Right ventricle myocardium superior (tissue), 1 donor: ENCODE measurements at places on chromosomes 12 and 14. TPM values are rescaled to one million over a fixed set of nuclear protein-coding genes. Genes with fewer than 3 reads are reported as not detected.

The TMTC1 gene
- total RNA-seq = 29.1 TPM

The CLEC4D gene
- total RNA-seq = not detected

The L3HYPDH gene
- 9.1 TPM for total RNA-seq

The DAO gene
- not detected for total RNA-seq

The RTL1 gene
- not detected for total RNA-seq

The CDKN3 gene
- total RNA-seq = 5.2 TPM

- DNase-seq = no peak
Measured at GRCh38 chr12:116466536-116466935, 92.6 kb upstream of the MAP1LC3B2 start.

GRCh38 chr14:100106250-100107112, 41.3 kb downstream of the EVL start:
- DNase-seq = no peak

- no peak for DNase-seq
Measured at GRCh38 chr12:221736-222135, 7.8 kb upstream of the SLC6A12 start.

DNA sequence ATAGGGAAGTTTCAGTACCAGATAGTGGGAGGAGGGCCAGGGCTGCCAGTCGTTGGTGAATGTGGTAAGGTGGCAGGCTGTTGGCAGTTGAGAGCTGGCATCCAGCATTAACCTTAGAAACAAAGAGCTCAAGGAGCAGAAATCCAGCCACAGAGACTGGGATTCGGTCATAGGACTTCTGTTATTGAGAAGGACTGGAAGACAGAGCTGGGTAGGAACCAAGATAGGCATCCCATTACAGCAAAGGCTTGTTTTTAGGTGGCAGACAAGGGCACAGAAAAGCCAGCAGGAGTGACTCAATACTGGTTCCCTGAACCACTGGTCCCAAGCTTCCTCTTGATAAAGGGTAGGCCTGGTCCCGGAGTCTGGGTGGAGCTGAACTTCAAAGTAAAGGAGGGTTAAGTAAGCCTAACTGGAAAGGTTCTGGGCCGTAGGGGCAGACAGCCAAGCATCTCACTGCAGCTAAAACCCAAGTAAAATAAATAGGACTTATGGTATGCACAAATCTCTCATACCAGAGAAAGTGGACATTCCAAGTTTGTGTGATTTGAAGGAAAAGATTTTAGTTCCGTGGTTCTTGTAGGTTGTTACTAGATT, 147.9 kb downstream of the ETV6 start:
- DNase-seq = no peak

GRCh38 chr12:90013409-90013808, 304.8 kb upstream of the ATP2B1 start:
- no peak for DNase-seq

- DNase-seq = peak; percentile 47
Measured at GRCh38 chr14:68384335-68384734, 408.5 kb downstream of the ZFP36L1 start.

- DNase-seq = no peak
Measured at GRCh38 chr12:104063712-104064030, 660 bp upstream of the HCFC2 start.
